Activated naive CD4-positive, alpha-beta T cell treated with Interleukin-2 at 50 U/mL for 16 hours (primary cell): ENCODE measurements at places on chromosomes 6 and 20.

DNA sequence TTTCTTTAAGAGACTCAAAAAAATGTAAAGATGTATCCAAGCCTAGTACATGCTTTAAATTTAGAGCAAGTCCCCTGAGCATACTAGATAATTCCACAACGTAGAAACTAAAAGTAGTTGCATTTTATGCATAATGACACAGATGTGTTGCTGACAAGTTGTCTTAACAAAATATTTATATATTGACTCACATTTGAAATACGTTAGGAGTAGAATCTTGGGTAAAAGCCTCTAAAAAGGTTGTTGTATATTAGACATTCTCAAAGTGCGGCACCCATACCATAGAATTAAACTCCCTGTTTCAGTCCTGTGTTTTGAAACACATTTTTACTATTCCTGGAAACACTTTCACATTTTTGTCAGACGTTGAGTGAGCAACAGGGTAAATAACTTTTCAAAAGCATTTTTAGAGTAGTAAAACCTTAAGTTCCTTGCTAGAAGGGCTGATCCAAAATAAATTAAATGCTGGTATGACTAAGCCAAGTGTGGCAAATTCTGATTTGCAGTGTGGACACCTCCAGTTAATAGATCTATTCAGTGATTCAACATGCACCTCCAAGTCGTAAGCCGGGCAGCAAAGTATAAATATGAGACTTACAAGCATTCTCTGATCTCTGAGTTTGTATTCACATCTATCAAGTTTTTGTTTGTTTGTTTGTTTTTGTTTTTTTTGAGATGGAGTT lies 97.5 kb downstream of the GMDS start:
- DNase-seq, result no peak

- no peak for DNase-seq
These were observed 70.4 kb downstream of the SLC2A10 start for GRCh38 chr20:46779831-46780230.

- DNase-seq, result no peak
These were observed 1.1 kb downstream of the PCSK2 start for GRCh38 chr20:17227669-17228623.

DNA sequence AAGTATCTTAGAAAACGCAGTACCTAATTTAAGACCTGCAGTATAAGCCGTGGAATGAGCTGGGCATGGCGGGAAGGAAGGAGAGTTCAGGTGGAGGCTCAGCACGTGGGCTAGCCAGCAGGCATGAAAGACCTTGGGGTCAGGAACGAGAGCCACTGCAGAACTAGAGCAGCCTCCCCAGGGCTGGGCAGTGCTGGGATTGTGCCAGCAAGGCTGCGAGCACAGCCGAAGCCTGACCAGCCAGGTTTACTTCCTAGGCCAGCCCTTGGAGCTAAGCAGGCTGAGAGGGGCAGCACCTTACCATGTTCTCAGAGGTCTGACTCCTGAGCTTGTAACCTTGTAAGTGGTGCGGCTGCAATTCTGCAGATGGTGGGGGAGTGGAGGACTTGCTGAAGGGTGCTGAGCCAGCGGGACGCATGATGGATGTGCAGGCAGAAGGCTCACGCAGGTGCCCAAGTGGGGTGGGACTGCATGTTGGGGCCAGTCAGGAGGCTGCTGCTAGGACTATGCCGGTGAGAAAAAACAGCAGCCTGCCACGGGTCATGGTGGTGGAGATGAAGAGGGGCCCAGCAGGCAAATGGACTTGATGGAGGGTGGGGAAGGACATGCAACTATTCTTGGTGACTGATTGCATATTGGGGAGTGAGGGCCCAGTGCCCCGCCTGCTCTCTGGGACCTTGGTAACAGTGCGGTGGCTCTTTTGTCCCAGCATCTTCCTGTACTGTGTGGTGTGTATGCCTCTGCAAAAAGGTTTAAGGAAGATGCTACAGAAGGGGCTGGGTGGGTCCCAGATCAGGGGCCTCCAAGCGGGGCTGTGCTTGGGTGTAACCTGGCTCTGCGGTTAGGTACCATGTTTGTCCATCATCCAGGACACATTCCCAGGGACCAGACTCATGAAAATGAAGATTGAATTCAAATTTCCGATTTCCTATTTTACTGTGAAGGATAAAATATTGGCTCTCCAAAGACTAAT lies 37.6 kb upstream of the IRF4 start:
- DNase-seq, result no peak

GRCh38 chr20:47117371-47117770 lies 222.7 kb downstream of the EYA2 start:
- DNase-seq, result no peak

- no peak for DNase-seq
These were observed 30.4 kb upstream of the CD93 start for GRCh38 chr20:23116311-23117089.

DNA sequence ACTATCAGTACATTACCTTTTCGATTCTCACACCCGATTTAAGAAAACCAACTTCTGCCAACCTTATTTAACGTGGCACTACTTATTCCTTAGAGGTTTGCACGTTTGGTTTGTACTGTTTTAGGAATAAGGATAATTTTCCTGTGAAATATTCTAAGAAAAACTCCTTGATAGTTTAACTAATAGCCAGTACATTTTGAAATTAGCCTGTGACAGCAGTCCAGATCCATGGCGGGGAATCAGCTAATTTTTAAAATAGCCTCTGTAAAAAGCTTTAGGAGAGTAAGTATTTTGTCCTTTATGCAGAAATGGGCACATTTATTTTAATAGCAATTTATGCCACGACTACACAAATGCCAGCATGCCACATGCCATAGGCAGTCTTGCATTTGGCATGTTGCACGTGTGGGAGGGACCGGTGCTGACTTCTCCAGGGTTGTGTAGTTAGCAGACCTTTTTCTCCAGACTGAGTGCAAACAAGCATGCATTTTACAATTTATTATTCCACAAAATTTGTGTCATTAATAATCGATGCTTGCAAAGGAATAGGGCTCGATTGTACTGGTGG lies 6.2 kb downstream of the FOXC1 start:
- no peak for DNase-seq

DNA sequence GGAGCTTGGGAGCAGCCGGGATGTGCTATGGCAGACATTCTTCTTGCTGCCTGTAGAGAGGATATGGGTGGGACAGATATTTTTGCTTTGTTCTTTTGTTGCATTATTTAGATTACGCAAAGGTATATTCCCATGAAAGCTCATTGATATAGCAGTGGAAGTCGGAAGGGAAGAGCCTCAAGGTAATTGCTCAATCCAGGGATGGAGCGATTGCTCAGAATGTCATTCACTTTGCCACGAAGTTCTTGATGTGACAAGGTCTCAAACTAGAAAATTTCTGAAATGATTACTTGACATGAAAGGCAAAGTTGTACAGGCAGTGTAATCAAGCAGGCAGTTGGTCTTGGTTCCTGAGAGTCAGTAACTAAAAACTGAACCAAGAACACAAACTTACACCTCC lies 615.6 kb upstream of the CDH4 start:
- no peak for DNase-seq
